ENCODE measurements at places on chromosomes 4 and X. TPM values are rescaled to one million over a fixed set of nuclear protein-coding genes. Genes with fewer than 3 reads are reported as not detected.

DNA sequence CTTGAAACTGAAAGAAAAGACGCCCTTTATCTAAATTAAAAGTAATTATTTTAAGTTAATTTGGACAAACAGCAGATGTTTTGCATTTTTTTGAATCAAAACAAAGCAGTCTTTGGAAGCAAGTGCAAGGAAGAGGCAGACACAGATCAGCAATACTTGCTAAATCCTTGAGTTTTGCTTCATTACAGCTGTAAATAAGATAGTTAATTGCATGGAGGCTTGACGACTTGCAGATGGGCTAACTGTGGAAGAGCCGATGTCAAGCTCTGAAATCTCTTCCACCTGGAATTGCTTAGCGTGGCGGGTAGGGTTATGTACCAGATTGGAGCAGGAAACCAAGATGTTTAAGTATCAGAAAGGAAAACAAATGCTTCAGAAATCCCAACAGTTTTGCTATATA lies 148.8 kb downstream of the POLA1 start:
- H3K27ac ChIP-seq = no peak overlapping the region
- no peaks in the 10 kb centered on the region for H3K27me3 ChIP-seq
- H3K4me1 ChIP-seq = no peaks in the 10 kb centered on the region
- no peak for DNase-seq

- H3K4me1 ChIP-seq = peaks cover under 1% of the 10 kb centered on the region
- H3K4me3 ChIP-seq = no peak overlapping the region
- no peak for DNase-seq
- no peak overlapping the region for H3K27ac ChIP-seq
- H3K27me3 ChIP-seq = no peaks in the 10 kb centered on the region
- H3K36me3 ChIP-seq = no peaks in the 10 kb centered on the region
These were observed 27.4 kb upstream of the TMPRSS11B start for GRCh38 chr4:68272860-68273259.

- no peak for DNase-seq
- H3K4me1 ChIP-seq = no peaks in the 10 kb centered on the region
- H3K4me3 ChIP-seq = no peak overlapping the region
- H3K27ac ChIP-seq = no peak overlapping the region
- H3K36me3 ChIP-seq = no peaks in the 10 kb centered on the region
- H3K27me3 ChIP-seq = no peaks in the 10 kb centered on the region
These were observed 7.8 kb downstream of the RXFP1 start for GRCh38 chr4:158529505-158529904.

GRCh38 chr4:39043861-39044363 lies 11.7 kb upstream of the TMEM156 start:
- H3K36me3 ChIP-seq = no peaks in the 10 kb centered on the region
- no peaks in the 10 kb centered on the region for H3K27me3 ChIP-seq
- DNase-seq = no peak
- H3K4me3 ChIP-seq = peak overlapping the region; percentile 93
- peak overlapping the region; percentile 87 for H3K27ac ChIP-seq
- H3K4me1 ChIP-seq = peaks cover 31% of the 10 kb centered on the region

- H3K4me1 ChIP-seq = no peaks in the 10 kb centered on the region
- no peak overlapping the region for H3K27ac ChIP-seq
- no peaks in the 10 kb centered on the region for H3K36me3 ChIP-seq
- no peak for DNase-seq
- H3K4me3 ChIP-seq = no peak overlapping the region
These were observed 831.1 kb upstream of the PABPC4L start for GRCh38 chr4:135032670-135033069.

- no peaks in the 10 kb centered on the region for H3K27me3 ChIP-seq
- no peak overlapping the region for H3K27ac ChIP-seq
- no peaks in the 10 kb centered on the region for H3K36me3 ChIP-seq
- no peak for DNase-seq
These were observed 9.0 kb downstream of the EIF1AX start for GRCh38 chrX:20132666-20133065.

- no peak overlapping the region for H3K27ac ChIP-seq
- H3K4me1 ChIP-seq = peaks cover 20% of the 10 kb centered on the region
- no peaks in the 10 kb centered on the region for H3K36me3 ChIP-seq
- no peak overlapping the region for H3K4me3 ChIP-seq
- H3K27me3 ChIP-seq = no peaks in the 10 kb centered on the region
These were observed 63.8 kb upstream of the MTM1 start for GRCh38 chrX:150504397-150505182.

DNA sequence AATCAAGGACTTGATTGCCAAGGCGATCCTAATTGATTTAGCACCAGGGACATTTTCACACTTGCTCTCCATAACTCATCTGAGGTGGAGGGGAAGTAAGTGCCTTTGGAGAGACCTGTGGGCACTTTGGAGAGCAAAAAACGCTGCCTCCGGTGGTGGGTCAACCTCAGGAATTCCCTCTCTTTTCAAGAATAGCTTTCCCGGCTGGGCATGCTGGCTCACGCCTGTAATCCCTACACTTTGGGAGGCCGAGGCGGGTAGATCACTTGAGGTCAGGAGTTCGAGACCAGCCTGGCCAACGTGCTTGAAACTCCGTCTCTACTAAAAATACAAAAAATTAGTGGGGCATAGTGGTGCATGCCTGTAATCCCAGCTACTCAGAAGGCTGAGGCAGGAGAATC lies 49.2 kb downstream of the PRPS1 start:
- H3K36me3 ChIP-seq = no peaks in the 10 kb centered on the region
- H3K4me3 ChIP-seq = peak overlapping the region; percentile 51
- H3K27ac ChIP-seq = peak overlapping the region; percentile 91

DNA sequence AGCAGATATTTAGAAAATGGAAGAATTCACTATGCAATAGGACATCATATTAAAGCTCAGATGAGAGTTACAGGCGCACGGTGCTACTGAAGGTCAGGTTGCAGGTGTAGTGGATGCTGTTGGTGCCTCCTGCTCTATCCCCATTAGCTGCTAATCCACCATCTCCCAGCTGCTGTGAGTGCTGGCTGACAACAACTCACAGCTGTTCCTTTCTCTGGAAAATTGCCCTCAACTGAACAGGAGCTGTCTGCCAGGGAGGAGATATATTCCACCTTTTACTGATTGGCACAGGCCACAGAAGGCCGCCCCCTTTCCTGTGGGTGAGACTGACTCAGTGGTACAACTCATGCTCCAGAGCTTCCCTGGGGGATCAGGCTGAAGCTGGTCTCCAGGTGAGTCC lies 48.7 kb downstream of the UCHL1 start:
- H3K4me3 ChIP-seq = no peak overlapping the region
- no peak for DNase-seq
- no peaks in the 10 kb centered on the region for H3K36me3 ChIP-seq
- no peaks in the 10 kb centered on the region for H3K4me1 ChIP-seq

Gene BEX4
- total RNA-seq = 39.1 TPM

Gene CCDC120
- total RNA-seq = 9.3 TPM

Gene LRP2BP
- total RNA-seq = 4.7 TPM

Gene UBA1
- 186 TPM for total RNA-seq
